ENCODE measurements at places on chromosomes 7 and 10.

- DNase-seq = peak; percentile 69
Observed at GRCh38 chr10:133276435-133277201, at the start of gene ADAM8. Gene ADAM8, minus strand, starts transcription at chr10:133276868. Its CDS starts 51 bp downstream, at chr10:133276817.

DNA sequence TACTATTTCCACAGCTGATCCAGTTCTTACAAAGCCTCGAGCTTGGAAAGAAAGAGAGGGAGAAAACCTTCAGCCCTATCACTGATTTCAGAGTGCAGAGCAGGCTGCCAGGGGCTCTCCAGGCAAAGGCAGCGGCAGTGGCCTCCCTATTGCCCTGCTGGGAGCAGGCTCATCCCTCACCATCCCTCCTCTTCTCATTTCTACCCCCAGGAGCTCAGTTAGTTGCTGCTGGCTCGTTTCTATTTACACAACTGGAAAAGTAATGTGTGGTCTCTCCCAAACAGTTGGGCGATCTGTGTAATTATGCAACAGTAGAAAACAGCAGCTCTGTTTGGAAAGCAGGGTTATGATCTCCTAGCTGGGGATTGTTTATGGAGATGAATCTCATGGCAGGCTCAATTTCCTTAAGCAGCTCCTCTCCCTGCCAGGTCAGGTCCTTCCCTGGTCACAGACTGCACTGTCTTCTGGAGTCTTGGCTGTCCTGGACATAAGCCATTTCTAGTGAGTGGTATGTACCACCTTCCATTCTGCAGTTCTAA is 28.7 kb upstream of the TNS3 start:
- no peak for DNase-seq

- DNase-seq = peak; percentile 25
Observed at GRCh38 chr7:107396990-107397389, 72.9 kb upstream of the GPR22 start.

- DNase-seq = no peak
Observed at GRCh38 chr10:128384831-128385230, 258.6 kb upstream of the MKI67 start.

GRCh38 chr10:130257897-130258296 is 121.7 kb downstream of the GLRX3 start:
- no peak for DNase-seq

DNA sequence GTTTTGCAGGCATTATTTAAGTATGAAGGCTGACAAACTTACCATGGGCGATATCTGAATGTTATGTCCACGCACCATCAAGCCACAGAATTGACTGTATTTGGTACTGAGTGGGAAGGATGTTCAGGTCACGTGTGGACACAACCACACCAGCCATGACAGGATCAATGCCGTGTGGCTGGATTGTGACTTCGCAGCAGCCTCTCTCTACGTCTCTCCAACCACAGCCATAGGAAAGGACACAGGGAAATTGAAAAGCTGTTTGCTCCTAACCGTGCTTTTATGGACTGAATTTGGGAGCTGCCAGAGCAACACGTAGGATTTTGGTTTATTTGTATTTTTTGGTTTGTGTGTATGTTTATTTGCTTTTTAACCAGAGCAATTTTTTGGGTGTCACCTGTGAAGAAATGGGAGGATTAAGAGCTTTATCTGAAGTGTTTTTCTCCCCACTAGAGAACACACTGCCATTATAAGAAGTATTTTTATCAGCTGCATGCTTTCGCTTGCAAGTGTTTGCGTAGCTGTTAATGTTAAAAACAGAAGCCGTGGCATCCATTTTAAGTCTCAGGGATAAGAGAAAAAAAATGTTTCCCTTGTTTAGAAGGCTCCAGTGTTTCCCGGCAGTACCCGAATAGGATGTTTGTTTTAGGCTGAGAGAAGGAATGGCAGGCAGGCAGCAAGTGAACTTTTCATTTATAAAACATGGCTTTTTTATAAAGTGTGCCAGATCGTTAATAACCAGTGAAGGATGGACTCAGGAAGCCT is 401.1 kb upstream of the NFE2L3 start:
- no peak for DNase-seq

DNA sequence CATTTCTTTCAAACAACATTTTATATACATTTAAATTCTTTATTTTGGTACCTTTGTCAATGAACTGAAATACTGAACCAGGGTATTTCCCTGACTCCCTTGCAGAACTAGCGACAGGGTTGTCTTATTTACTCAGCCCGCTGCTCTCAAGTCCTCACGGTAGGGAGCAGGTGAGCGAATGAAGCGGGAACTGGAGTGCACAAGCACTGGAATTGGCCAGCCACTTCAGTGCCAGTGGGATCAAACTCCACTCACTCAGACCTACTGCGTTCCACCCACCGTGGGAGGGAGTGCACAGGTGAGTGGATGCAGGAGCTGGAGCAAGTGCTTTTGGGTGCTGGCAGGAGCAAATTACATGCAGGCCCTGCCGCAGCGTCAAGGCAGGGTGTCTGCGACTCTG is 28.1 kb upstream of the NEUROD6 start:
- DNase-seq = no peak

DNA sequence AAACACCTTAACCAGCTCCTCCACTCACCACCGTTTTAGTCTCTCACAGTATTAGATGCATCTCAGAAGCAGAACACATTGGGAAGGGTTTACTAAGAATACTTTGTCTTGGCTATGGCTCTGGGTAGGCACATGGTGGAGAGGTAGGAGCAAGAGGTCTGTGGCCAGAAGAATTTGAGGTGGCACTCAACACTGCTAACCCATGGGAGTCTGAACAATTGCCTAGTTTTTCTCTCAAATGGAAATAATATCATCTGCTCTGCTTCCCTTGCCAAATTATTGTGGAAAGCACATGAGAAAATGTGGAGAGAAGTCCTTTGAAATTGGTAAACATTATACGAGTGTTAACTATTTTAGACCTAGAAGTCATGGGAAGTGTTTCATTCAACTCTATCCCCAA is 214.3 kb downstream of the SKAP2 start:
- no peak for DNase-seq

DNA sequence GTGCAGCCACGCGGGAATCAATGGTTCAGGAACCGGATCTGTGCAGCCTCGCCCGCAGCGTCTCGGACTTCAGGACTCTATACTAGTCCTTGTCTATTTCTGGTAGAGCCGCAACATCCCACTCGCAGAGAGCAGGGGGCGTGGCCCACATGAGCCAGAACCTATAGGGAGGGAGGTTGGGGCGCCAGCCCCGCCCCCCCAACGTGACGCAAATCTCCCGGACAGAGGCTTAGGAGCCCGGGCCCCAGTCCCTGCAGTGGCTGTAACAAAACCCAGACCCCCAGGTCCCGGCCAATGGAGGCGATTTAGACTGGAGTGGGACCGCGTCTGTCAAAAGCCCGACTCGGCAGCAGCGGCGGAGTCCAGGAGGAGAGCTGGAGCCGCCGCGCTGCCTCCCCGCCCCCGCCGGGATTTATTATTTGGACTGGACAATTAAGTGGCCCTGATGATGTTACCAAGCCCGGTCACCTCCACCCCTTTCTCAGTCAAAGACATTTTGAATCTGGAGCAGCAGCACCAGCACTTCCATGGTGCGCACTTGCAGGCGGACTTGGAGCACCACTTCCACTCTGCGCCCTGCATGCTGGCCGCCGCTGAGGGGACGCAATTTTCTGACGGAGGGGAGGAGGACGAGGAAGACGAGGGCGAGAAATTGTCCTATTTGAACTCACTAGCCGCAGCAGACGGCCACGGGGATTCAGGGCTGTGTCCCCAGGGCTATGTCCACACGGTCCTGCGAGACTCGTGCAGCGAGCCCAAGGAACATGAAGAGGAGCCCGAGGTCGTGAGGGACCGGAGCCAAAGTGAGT is at the start of gene NKX2-3:
Gene NKX2-3 (plus strand): TSS at position 256 of the 809 bp plus-strand sequence. CDS start 190 bp downstream, at position 446.
- DNase-seq = peak; percentile 37

DNA sequence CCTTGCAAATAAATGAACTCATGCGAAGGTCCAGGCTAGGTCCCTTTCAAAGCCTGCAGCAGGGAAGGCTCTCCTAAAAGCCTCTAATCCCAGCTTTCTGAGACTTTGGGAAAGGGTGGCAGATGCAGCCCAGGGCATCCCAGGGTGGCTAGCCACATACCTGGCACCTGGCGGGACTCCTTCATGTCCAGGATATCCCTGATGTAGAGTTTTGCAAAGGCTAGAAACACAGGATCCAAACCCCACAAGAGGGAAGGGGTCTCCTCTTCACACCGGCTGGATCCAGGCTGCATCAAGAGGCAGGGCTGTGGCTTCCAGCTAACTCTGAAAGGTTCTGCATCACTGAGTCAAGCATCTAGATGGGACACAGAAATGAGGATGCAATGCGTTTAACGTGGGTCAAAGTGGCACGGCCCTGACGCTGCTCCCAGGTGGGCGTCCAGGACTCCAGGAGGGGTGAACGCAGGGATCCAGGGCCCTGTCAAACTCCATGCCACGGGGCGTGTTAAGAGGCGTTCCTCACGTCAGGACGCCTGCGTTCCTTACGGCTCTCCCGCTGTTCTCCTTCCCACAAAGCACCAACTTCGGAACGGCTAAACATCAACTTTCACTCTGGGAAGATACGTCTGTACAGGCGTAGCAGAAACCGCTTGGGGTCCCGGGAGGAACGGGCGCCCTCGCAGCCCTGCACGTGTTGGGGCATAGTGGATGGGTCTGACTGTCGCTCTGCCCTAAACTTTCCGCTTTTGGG is 507 bp downstream of the STN1 start:
- DNase-seq = no peak

DNA sequence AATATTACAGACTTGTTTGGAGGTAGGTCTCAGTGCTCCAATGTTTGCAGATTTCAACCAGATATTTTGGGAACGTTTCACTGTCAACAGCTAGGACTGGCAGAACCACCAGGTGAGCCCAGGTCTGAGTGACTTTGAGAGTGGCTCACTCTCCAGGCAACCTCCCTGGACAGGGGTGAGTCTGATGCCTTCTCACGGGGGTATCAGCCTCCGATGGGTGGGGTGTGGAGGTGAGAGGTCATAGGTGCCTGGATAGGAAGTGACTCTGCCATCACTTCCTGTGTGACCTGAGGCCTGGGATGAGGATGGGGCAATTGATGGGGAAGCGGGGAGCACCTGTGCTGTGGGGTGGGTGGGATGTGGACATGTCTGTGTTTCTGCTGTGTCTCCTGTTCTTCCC is 4.6 kb downstream of the AZGP1 start:
- no peak for DNase-seq

GRCh38 chr10:103534621-103535498 is 41.4 kb downstream of the NEURL1 start:
- no peak for DNase-seq

Data from kidney tubule cell (primary cell).